ENCODE measurements at places on chromosomes 3 and 15.

- DNase-seq = no peak
Observed at GRCh38 chr15:79844221-79844620, 52.6 kb downstream of the MTHFS start.

DNA sequence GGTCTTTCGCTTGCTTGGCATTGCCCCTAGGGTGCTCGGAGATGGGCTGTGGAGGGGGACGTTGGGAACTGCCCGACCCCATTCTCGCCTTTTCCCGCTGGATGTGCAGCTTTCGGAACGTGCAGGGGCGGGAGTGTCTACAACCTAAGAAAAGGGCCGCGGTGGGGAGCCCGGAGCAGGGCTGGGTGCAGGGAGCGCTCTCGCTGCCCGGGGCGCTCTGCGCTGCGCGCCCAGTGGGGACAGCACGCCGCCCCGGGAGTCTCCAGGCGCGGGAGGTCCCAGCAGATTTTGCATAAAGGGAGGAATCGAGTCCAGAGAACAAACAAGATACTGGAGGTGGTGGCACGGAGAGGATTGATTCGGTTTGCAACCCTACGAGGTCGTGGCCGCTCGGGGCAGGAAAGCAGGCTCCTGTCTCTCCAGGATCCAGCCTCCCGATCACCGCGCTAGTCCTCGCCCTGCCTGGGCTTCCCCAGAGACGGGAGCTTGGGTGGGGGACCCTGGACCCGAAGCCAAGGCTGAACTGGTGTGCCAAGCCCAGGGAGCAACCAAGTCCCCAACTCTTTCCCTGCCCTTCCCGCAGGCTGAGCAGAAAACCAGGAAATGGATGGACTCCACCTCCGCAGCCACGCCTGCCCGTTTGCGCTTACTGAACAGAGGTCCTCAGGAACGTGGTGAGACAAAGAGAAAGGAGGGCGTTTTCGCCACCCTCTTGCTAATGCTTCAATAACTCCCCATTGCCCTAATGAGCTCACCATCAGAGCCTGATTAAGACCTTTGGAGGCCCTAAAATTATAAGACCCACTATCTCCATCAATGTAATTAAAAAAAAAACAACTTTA is 59.7 kb downstream of the NOX5 start:
- DNase-seq = peak; percentile 41

DNA sequence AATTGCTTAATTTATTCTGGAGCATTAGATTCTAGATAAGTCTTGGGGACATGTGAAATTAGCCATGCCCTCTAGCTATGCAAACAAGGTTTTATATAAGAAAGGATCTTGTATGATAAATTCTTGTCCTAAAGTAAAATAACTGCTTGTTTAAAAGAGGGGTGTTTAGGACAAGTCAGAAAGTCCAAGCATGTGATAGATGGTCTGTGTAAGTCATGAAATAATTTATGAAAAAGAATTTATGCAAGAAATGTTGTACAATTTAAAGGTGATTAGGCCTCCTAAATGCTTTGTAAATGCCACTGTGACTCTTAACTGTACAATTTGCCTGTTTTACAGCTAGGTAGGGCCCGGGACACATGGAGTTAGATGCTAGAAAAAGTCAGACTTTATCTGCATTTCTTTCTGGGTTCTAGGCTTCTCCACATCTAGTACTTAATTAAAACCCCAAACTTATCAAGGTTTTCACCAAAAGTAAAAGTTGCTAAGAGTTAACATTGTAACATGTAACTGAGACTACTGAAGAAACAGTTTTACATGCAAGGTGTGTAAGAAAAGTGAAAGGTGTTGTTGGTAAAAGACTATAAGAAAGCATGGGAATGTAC is 13.2 kb downstream of the LINS1 start:
- no peak for DNase-seq

- DNase-seq = no peak
Observed at GRCh38 chr3:142097099-142097843, 52.1 kb downstream of the TFDP2 start.

GRCh38 chr3:105629718-105630117 is 239.1 kb downstream of the CBLB start:
- no peak for DNase-seq

- DNase-seq = no peak
Observed at GRCh38 chr3:117097351-117097750, 387.8 kb downstream of the TUSC7 start.

Measured in right renal pelvis (tissue), 4 donors.